ENCODE measurements at places on chromosomes 4 and X.

DNA sequence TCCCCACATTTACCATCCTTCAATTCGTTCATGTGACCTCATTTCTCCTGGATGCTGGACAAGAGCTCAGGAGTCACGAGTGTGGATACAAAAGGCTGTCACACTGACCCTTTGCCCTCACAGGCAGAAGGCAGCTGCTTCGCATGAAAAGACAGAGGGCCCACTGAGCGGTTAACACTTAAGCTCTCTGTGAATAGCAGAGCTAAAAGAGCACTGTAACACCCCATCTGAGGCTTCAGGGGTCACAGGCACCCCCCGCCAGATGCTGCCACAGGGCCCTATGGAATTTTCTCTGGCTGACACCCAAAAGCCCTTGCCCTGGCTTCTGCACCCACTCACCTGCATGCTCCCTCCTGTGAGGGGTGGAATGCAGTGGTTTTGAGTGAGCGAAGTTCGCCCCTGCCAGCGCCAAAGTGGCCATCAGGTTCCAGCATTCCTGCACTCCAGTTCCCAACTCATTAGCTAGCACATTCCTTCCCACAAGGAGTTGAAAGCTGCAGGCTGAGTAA, 360.9 kb downstream of the PPP3CA start:
- no peak for DNase-seq

- DNase-seq: no peak
These were observed 421.2 kb downstream of the TRAM1L1 start for GRCh38 chr4:116664198-116664597.

GRCh38 chr4:47624031-47624441, 139.0 kb downstream of the ATP10D start:
- no peak for DNase-seq

DNA sequence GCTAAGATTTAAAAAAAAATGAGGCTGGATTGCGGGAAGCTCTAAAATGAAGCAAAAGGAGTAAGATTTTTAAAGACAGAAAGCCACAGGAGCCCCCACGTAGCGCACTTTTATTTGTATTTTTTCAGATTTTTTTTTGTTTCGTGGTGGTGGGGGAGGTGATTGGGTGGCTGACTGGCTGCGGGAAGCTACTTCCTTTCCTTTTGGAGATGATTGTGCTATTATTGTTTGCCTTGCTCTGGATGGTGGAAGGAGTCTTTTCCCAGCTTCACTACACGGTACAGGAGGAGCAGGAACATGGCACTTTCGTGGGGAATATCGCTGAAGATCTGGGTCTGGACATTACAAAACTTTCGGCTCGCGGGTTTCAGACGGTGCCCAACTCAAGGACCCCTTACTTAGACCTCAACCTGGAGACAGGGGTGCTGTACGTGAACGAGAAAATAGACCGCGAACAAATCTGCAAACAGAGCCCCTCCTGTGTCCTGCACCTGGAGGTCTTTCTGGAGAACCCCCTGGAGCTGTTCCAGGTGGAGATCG, 908 bp downstream of the PCDH10 start:
- DNase-seq: no peak

DNA sequence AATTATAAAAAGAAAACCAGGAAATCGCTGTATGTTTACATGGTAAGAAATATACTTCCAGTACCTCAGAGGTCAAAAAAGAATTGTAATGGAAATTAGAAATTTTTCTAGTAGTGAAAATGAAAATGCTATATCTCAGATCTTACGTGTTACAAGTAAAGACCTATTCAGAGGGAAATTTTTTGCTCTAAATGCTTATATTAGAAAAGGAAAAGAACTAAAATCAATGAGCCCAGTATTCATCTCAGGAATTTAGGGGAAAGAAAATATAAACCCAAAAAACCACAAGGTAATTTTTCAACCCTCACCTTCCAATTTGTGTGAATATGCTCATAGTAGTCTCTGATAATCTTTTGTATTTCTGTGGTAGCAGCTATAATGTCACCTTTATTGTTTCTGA, 145.6 kb downstream of the RAP1GDS1 start:
- DNase-seq: no peak

DNA sequence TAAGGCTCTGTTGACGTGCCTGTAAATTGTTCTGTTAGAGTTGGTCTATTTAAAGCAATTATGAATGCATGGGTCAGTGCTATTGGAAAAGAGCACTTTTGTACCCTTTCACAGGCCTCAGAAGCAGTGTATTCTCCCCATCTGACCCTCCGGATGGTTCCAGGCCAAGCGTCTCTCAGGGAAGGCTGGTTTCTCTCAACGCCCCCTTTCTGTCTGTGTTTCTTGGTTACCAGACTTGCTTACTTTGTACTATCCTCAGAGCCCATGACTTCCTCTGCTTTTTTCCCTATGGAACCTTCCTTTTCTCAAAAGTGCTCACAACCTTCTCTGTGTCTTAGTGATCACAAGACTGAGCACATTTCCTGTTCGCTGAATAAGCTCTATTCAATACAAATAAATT, 559.3 kb upstream of the ZFP42 start:
- no peak for DNase-seq

DNA sequence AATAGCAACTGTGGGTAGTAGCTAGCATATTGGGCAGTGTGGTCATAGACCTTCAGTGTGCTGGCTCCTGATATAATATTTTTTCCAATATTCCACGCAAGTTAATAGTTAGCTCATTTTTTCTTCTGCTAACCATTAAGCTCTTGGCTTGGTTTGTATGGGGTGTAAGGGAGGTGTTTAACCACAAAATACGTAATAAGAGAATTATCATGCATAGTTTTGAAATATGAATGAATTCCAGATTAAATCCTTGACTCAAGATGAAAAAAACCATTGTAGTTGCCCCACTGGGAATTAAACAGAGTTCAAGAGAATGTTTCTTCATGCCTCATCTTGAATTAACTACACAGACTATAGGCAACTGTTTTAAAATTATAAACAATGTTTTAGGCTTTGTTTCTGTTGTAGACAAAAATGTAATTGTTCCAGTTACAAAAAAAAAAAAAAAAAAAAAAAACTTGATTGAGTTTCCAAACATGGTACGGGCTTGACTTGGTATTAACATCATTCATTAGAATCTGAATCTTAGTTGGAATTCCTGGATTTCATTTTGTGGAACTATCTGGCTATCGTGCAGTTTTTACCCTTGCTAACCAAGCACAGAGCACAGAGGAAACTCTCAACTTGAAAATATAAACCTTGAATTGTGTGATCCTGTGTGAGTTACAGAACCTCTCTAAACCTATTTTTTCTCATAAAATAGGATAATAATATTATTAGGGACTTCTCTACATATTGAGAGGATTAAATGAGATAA, 28.4 kb downstream of the CXCL1 start:
- no peak for DNase-seq

DNA sequence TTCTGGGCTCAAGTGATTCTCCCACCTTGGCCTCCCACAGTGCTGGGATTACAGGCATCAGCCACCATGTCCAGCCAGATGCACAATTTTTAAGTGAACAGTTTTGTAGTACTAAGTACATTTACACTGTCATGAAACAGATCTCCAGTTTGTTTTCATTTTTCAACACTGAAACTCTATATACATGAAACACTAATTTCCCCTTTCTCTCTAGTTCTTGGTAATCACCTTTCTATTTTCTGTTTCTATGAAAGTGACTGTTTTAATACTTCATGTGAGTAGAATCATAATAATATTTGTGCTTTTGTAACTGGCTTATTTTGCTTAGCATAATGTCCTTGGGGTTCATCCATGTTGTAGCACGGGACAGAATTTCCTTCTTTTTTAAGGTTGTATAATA, 237.4 kb downstream of the CAMK2D start:
- DNase-seq: no peak

GRCh38 chrX:108020631-108021030, 24.2 kb upstream of the VSIG1 start:
- no peak for DNase-seq

DNA sequence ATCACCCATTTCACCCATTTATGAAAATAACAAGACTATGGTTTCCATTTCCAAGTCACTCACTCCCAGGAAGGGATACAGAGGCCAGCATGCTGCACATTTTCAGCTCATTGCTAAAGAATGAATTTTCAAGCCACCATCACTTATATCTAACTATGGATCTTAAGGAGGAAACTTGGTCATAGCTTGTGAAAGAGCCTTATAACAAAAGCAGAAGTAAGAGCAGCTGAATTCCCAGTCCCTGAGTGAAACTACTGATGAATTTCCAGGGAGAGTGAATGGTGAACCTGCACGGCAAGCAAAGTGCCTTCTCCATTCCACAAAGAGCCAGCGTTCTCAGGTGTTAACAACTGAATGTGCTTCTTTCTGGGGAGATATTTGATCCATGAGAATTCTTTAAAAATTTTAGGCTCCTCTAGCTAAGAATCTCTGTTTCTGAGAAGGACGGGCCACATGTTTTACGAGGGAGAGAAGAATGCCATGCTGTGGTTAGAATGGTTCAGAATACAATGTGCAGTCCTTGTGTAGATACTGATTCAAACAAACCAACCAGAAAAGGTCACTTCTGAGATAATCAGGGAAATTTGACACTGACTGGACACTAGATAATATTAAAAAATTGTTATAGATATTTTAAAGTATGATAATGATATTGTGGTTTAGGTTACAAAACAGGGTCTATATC, 24.0 kb downstream of the BTC start:
- no peak for DNase-seq

Measured in keratinocyte (primary cell).